Kidney (tissue), 22 donors: ENCODE measurements at places on chromosomes 16 and 17.

GRCh38 chr17:80605326-80606066, 60.9 kb downstream of the RPTOR start:
- no peak for DNase-seq

DNA sequence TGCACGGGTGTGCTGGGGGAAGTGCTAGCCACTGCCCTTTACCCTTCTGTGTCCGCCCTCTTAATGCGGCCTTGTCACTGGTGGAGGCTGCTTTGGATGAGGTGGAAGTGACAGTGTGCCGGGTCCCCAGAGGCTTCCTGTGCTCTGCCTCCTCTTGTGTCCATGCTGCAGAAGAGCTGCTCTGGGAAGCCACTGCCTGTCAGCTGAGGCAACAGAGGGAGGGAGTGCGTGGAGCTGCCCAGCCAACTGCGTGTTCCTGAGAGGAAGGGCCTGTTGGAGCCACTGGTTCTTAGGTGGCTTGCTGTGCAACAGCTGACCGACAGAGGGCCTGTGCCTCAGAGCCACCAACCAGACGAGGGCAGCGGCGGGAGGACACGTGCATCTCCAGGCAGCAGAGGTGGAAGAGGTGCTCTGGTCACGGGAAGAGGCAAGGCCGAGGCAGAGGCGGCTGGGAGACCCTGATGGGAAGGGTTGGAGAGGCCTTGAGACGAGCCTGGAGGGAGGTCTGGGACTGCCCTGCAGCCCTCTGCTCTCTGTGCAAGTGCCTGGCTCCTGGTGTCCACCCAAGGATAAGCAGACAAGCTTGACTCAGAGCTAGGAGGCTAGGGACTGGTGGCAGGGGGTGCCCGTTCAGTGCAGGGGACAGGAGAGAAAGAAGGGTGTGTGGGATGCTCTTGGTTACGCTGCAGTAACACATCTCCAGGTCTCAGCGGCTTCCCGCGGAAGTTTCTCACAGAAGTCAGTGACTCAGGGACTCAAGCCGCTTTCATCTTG, 25.4 kb downstream of the B9D1 start:
- peak; percentile 27 for DNase-seq

GRCh38 chr16:71461686-71462648, at the start of gene ZNF23:
Gene ZNF23, minus strand, starts transcription at chr16:71462247. Its CDS starts 5,451 bp downstream, at chr16:71456796.
- DNase-seq, result peak; percentile 89

DNA sequence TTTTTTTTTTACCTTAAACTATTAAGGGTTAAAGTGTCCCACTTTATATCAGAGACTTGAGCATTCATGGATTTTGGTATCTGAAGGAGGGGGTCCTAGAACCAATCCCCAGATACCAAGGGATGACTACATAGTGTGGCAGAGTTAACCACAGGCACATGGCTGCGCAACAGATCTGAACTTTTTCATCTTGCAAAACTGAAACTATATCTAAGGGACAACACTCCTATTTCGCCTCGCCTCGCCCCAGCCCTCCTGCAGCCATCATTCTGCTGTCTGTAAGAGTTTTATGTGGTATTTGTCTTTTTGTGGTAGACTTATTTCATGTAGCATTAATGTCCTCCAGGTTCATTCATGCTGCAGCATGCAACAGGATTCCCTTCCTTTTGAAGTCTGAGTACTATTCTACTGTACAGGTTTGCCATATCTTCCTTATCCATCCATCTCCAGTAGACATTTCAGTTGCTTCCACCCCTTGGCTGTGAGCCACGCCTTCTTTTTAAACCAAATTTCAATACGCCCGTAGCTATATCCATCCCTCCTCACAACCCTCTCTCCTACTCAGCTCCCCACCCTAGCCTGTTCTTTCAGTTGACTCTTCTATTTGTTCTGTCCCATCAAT, 53.2 kb downstream of the AMFR start:
- no peak for DNase-seq

DNA sequence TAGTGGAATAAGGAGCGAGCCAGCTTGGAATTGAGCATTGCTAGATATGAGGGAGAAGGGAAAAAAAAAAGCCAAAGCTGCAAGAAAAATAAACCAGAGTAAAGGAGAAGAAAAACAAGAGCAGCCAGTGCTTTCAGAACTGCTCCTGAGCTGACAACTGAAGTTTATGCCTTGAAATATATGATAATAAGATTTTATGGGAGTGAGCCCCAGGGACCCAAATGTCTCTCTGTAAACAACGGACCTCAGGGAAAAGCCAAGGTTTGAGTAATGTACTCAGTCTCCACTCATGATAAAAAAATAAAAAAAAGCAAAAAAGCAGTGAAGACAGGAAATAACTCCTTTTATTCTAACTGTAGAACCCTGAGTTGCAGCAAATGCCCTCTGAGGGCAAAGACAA, 132.6 kb downstream of the SNX11 start:
- no peak for DNase-seq

- no peak for DNase-seq
Measured at GRCh38 chr17:44268709-44269534, 987 bp upstream of the SLC4A1 start.

GRCh38 chr17:77893144-77894044, 65.1 kb upstream of the TNRC6C start:
- no peak for DNase-seq

DNA sequence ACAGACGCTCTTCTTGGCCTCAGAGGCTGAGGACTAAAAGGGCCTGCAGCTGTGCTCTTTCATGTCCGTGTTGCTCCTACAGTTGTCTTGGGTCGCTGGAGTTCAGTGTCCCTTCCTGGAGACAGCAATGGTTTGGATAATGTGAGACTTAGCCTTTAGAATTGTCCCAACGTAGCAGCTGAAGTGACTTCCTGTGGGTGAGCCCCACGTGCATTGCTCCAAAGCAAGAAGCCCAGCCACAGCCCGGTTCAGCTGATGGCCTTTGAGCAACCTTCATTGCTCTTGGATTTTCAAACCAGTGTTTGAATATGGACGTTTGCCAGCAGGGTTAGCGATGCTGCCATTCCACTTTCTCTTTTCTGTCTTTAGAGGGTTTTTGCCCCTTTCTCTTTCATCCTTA, 19.7 kb downstream of the TMEM11 start:
- DNase-seq, result no peak

- DNase-seq, result no peak
Measured at GRCh38 chr17:75751676-75752404, 13.2 kb downstream of the GALK1 start.

- no peak for DNase-seq
Measured at GRCh38 chr17:69050999-69051775, 9.5 kb downstream of the ABCA9 start.

DNA sequence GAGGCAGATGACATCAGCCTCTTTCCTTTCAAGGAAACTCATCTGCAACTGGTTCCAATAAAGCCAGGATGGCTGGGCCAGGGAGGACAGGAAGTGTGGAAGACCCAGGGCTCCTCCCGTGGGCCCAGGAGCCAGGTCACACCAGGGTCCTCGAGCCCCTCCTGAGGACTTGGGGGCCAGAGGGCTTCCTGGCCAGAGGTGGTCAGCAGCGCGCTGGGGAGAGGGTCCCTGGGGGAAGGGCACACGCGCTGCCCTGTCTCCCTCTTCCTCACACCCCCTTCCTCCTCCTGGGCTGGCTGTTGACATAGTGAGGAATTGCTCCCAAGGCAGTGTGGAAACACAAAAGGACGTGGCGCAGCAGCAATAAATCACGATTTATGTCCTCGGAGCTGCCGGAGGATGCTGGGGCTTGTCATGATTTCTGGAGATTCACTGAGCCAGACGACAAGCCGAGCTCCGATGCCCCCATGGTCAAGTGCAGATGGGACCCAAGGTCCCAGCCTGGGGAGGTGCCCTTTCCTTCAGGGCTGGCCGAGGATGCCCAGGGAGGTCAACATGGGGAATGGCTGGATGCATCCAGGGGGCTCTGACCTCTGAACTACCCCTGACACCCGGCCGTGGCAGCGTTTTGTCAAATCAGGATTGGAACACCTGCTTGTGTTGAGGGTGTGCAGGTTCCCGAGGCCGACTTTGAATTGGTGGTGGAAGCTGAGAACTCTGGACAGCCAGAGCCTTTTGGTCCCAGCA, 152.6 kb downstream of the IRF8 start:
- peak; percentile 89 for DNase-seq

- DNase-seq, result peak; percentile 52
Measured at GRCh38 chr17:77856551-77857305, 101.8 kb upstream of the TNRC6C start.

- DNase-seq, result no peak
Measured at GRCh38 chr17:28812748-28813377, 29.7 kb downstream of the FAM222B start.

DNA sequence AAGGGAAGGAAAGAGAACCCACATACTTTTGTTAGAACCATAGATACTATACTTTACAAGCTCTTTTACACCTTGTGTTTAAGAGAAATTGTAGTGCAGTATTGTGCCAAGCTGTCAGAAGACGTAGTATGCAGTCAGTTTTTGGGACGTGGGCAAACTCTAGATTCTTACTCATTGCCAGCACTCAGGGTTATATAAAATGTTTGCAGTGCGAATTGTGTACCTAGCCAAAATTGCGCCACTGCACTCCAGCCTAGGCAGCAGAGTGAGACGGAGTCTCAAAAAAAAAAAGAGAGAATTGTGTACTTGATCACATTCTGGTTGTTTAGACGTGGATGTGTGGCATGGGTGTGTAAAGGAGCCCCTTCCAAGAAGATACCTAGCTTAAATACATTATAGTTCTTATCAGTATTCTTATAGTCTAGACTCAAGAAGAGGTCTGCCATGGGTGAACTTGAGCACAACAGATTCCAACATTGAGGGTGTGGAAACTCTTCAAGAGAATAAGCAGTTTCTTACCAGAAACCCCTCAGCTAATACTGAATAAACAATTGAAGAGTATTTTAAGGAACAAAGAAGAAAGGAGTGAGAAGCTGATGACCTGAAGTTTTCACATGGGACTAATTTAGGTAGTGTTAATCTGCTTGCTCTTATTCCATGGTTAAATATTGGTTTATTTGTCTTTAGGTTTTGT, 27.4 kb upstream of the MRC2 start:
- DNase-seq, result no peak

GRCh38 chr16:711548-712320, 3.2 kb upstream of the METRN start:
- peak; percentile 77 for DNase-seq

- no peak for DNase-seq
Measured at GRCh38 chr17:71428897-71429296, 691.9 kb upstream of the SOX9 start.

DNA sequence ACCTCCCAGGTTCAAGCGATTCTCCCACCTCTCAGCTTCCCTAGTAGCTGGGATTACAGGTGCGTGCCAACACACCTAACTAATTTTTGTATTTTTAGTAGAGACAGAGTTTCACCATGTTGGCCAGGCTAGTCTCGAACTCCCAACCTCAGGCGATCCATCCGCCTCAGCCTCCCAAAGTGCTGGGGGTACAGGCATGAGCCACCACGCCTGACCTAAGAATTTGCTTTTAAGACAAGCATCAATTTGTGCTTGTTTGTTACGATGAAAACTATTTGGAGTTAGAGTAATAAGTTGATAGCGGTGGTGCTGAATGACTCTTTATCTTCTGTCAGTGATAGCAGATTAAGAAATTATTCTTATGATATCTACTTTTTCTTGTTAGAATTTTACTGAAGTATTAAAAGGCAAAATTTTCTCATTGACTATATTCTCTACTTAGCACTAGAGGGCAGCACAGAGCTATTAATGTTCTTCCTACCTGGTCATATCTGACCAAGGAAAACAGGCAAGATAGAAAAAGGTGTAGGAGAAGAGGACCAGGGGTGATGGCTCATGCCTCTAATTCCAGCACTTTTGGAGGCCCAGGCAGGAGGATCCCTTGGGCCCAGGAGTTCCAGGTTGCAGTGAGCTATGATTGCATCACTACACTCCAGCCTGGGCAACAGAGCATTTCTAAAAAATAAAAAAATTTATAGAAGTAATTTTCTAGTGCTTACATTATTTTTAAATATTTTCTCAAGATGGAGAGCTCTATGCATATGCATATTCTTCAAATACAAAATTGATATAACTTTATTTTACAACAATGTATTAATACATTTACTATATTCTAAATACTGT, 24.5 kb downstream of the STXBP4 start:
- DNase-seq, result no peak

GRCh38 chr16:84596801-84597527, 20.9 kb downstream of the COTL1 start:
- no peak for DNase-seq

DNA sequence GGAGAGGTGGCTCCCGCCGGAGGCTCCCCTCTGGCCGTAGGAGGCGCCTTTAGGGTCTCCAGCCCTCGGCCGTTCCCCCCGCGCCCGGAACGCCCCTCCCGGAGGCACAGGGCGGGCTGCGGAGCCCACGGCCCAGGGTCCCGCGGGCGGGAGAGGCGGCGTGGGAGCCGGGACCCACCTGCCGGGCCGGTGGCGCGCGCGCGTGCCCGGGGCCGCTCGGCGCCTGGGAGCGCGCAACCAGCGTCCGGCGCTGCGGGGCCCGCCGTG, at the start of gene MIF4GD:
TSS of gene MIF4GD (minus strand) at position 266 of the 267 bp plus-strand sequence. CDS start 1,036 bp downstream, outside the sequence.
- no peak for DNase-seq

- no peak for DNase-seq
Measured at GRCh38 chr16:50709980-50710379, 16.6 kb downstream of the NOD2 start.

DNA sequence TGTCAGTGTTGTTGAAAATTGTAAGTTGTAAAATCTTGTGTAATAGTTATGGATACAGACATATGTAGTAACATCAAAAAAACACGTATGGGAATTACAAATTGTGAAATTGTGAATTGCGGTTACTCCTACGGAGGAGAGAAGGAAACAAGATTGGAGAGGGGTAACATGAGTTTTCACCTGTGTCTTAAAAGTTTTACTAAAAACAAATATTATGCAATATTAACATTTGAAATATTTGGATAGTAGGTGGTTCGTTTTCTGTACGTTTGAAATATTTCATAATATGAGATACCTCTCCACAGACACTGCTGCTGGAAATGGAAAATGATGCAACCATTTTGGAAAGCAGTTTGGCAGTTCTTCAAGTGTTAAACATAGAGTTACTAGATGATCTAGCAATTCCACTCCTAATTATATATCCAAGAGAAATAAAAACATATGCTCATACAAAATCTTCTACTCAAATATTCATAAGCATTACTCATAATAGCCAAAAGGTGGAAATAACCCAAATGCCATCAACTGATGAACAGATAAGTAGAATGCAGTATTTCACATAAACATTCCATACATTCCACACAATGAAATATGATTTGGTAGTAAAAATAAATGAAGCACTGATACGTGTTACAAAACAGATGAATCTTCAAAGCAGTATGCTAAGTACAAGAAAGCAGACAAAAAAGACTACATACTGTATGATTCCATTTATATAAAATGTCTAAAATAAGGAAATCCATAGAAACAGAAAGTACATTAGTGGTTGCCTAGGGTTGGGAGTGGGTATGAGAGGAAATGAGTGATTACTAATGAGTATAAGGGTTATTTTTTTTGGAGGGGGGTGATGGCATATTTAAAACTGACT, 40.7 kb upstream of the ABCA10 start:
- DNase-seq, result no peak

- peak; percentile 68 for DNase-seq
Measured at GRCh38 chr17:80816241-80817103, 175.2 kb upstream of the CHMP6 start.

DNA sequence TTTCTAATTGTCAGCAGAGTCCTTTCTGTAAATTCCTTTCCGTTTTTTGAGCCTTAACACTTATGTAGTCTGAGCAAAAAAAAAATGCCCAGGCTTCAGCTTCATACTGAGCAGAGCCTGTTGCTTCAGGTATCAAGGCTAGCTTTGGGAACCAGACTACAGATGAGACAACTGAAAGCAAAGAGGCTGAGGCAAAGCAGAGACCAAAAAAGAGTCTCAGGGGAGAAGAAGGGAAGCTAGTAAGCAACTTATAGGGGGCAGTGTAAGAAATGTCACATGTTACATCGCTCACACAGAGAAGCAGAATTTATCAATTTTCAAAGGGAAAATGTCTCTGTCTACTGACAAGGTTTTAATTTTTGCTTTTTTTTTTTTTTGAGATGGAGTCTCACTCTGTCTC, 3.3 kb downstream of the HASPIN start:
- no peak for DNase-seq
